Activated T-cell treated with anti-CD3 and anti-CD28 coated beads for 48 hours (primary cell): ENCODE measurements at places on chromosomes 4 and X.

DNA sequence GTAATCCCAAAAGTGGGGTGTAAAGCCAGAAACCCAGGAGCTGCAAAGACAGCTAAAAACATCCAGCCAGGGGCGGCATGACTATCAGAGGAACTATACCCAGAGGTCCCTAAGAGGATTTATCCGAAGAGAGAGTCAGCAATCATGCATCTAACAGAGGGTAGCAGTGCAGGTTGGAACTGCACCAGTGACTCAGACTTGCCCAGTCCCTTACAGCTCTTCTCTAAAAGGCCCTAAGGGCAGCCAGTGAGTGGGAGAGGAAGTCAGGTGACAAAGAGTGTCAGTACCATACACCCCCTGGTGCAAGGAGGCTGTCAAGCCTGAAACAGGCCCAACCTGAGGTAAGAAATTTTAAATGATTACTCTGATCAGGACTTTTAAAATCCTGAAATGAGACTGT is 88.1 kb downstream of the CAMK2D start:
- peak; percentile 29 for DNase-seq

GRCh38 chr4:88264336-88264735 is 20.0 kb downstream of the PPM1K start:
- DNase-seq, result no peak

GRCh38 chr4:54677853-54678650 is 20.3 kb downstream of the KIT start:
- no peak for DNase-seq

DNA sequence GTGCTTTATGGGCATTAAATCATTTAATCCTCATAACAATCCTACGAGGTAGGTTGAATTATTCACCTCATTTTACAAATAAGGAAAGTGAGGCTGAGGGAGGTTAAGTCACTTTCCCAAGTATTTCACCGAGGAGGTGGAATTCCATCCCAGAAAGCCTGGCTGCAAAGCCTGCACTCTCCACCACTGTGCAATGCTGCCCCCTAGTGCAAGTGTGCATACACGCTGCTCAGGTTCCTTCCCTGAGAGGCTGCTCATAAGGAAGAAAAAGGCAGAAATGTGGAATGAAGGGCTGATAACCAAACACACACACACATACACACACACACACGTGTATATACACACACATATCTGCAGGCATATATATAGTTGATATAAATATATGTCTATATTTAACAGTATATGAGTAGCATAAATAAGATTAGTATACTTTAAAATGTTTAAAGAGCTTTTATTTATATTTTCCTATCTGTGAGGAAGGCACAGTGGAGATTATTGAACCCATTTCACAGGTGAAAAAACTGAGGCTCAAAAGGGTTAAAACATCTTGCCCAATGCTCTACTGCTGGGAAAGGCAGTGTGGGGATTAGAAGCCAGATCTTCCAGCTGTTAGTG is 714.5 kb upstream of the TENM3 start:
- peak; percentile 3 for DNase-seq

DNA sequence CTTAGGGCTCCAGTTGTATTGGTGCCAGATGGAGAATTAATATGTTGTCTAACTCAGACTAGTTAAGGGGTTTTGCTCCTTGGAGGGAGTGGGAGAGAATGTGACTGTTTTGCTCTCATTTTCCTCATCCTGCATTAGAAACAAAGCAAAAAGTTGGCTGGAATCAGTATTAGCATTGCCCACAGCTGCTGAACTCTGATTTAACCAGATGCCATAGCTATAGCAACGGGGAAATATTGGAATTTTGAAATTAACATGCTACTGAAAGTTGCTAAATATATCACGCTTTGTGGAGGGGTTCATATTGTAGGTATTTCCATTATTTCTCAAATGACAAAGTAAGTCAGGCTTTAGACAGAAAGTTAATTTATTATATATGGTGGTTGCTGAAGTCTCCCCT is 66.7 kb upstream of the EOLA2 start:
- DNase-seq, result no peak

DNA sequence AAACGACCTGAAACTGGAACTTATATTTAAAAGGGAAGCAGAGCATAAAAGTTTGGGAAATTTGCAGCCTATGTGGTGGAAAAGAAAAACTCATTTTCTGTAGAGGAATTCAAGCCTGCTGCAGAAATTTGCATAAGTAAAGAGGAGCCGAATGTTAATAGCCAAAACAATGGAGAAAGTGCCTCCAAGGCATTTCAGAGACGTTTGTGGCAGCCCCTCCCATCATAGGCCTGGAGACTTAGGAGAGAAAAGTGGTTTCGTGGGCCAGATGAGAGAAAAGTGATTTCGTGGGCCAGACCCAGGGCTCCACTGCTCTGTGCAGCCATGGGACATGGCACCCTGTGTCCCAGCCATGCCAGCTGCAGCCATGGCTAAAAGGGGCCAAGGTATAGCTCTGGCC is 361.9 kb downstream of the PCDH19 start:
- DNase-seq, result no peak

DNA sequence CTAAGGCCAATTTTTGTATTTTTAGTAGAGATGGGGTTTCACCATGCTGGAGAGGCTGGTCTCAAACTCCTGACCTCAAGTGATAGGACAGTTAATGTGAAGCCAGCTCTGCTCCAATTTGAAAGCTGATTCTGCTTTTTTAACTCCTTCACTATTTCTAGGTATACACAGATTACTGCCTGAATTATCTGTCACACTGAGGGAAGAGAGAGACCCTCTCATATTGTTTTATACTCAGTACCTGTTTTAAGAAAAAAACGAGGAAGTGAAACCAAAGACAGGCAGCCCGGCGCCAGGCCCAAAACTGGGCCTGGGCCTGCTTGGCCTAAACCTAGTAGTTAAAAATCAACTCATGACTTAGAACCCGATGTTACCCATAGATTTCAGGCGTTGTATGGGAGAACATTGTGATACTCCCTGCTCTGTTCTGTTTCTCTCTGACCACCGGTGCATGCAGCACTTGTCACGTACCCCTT is 1601.5 kb upstream of the PCDH10 start:
- no peak for DNase-seq

GRCh38 chrX:50853399-50853798 is 39.4 kb upstream of the SHROOM4 start:
- no peak for DNase-seq

DNA sequence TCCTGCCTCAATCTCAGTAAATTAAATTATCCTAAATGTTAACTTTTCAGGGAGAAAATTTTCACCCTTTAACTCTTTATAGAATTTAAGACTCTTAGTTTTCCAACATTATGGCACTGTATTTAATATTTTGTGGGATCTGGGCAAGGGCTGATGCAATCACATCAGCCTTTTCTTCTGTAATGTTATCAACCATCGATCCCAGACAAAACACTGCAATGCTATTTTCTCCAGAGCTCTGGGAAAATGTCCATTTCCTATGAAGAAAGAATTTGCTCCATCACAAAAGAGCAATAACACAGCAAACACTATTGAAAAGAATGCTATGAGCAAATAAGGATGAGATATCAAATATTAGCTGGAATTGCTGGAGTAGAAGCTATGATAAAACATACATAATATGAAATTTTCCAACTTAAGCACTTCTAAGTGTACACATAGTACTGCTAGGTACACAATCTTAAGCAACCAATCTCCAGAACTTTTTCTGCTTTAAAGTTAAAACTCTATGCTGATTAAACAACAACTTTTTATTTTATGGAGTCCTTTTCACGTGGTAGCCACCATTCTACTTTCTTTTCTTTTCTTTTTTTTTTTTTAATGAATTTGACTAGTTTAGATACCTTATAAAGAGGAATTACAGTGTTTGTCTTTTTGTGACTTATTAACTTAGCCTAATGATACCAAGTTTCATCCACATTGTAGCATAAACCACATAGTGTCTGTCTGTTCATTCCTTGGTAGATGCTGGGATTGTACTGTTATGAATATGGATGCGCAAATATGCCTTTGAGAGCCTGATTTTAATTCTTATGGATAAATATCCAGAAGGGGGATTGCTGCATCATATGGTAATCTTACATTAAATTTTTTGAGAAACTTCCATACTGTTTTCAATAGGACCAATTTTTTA is 43.6 kb downstream of the UGT2A3 start:
- DNase-seq, result no peak

- DNase-seq, result peak; percentile 44
Measured at GRCh38 chrX:65706041-65706828, 38.8 kb downstream of the MSN start.

- DNase-seq, result no peak
Measured at GRCh38 chr4:125765941-125766340, 451.2 kb downstream of the FAT4 start.

- DNase-seq, result no peak
Measured at GRCh38 chr4:5503336-5503936, 204.9 kb downstream of the EVC2 start.

DNA sequence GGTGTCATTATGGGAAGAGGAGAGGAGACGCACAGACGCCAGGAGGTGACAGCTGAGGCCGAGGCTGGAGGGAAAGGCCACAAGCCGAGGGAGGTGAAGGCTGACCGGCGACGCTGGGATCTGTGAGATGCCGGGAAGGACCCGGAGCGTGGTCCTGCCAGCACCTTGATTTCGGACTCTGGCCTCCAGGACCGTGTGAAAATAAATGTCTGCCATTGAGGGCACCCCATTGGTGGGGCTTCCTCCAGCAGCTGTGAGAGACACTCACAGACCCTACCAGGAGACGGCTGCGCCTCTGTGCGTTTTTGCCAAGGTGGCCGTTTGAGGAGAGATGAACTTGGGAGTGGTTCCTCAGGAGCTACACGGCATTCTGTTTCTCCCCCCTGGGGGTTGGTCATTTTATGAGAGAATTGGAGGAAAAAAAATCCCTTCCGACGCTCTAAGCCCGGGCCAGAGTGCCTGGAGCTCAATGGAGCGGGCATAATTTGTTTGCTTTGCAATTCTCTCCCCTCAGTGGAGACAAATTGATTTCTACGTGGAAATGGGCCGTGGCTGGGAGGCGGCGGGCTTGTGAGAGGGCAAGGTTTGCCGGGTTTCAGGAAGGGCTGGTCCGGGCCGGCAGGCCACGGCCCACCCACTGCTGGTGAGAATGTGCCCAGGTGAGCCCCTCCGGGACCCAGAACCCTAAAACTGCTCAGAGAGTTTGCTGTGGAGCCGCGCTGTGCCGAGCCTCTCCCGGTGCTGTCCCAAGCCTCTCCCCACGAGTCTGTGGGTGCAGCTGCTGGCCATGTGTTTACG is 53.9 kb downstream of the CPZ start:
- no peak for DNase-seq

GRCh38 chrX:123959281-123960063 is 2.0 kb upstream of the STAG2 start:
- no peak for DNase-seq

DNA sequence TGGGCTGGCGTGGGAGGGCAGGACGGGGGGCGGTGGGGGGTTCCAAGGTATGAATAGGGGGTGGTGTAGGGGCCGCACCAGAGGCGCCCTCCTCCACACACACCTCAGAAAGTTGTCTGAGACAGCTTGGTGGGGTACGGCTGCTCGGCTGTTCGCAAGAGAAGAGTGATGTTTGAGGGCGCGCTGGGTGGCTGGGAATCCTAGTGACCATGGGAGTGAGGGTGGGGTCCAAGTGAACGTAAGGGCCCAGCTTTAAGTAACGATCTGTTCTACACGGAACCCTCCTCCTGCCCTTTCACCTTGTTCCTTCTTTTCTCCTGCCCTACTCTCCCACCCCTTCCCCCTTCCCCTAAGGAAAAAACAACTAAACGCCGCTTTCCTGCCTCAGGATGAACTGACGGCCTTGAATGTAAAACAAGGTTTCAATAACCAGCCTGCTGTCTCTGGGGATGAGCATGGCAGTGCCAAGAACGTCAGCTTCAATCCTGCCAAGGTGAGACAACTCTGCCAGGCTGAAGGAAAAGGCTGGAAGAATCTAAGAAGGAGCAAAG is 664 bp downstream of the MED12 start:
- DNase-seq, result no peak
